ENCODE measurements at places on chromosomes 4 and X.

DNA sequence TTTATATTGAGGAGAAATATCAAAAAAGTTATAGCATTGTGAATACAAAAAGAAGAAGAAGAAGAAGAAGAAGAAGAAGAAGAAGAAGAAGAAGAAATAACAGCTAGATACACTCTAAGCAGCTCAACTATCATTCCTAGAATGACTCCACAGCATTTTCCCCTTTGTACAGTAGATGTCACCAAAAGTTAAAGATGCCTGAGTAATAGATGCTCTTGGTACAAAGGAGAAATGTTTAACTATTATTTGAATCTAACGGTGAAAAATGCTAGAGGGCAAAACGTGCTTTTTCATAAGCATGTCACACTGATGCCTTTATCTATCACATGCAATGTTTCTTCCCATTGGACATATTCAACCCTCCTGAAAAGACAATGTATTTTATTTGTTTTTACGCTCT, 178.4 kb upstream of the GPRIN3 start:
- DNase-seq: no peak

GRCh38 chrX:115616943-115617563, 56.1 kb downstream of the PLS3 start:
- no peak for DNase-seq

- no peak for DNase-seq
These were observed 6.7 kb downstream of the RPS4X start for GRCh38 chrX:72270316-72270866.

DNA sequence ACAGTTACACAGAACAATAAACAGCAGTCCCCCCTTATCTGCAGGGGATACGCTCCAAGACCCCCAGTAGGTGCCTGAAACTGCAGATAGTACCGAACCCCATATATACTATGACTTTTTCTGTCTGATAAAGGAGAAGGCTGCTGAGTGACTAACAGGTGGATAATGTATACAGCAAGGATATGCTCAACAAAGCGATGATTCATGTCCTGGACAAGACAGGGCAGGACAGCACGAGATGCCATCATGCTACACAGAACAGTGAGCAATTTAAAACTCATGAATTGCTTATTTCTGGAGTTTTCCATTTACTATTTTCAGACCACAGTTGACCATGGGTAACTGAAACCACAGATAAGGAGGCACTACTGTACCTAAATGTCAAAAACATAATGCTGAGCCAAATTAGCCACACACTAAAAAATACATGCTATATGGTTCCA, 76.1 kb downstream of the MANBA start:
- DNase-seq: no peak

All from stimulated activated CD8-positive, alpha-beta memory T cell treated with anti-CD3 and anti-CD28 coated beads, Interleukin-2, amount 100 ng/mL, for 1 hour (primary cell).